ENCODE measurements at places on chromosomes 2 and 18.

- no peak for DNase-seq
These were observed 851.8 kb upstream of the CRIM1 start for GRCh38 chr2:35503738-35504199.

- DNase-seq = peak; percentile 76
These were observed 323.2 kb downstream of the PLCL1 start for GRCh38 chr2:198127627-198128026.

DNA sequence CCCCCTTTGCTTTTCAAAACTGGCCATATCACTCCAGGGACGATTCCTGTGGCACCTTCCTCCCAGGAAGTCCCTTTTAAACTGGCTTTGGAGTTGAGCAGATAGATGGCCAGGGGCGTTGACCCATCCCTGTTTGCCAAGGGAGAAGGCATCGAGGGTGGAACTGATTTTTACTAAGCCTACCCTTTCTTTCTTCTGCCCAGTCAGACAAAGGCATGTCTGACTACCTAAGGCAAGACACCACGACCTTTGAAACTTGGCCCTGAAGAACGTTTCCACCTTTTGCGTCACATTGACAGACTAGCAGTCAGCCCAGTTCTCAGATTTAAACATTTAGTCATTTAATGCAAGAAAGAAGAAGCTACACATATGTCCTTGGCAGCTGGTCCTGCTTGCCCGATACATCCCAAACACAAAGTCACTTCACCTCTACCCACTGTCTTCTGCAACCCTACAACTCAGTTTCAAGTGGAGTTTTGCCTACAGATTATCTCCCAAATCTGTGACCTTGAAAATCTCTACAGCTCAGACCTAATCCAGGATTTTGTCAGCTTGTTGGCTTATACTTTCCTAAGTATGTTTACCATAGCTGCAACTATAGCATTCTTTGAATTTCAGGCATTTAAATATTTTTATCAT lies 102.2 kb upstream of the IL1R2 start:
- DNase-seq = no peak

DNA sequence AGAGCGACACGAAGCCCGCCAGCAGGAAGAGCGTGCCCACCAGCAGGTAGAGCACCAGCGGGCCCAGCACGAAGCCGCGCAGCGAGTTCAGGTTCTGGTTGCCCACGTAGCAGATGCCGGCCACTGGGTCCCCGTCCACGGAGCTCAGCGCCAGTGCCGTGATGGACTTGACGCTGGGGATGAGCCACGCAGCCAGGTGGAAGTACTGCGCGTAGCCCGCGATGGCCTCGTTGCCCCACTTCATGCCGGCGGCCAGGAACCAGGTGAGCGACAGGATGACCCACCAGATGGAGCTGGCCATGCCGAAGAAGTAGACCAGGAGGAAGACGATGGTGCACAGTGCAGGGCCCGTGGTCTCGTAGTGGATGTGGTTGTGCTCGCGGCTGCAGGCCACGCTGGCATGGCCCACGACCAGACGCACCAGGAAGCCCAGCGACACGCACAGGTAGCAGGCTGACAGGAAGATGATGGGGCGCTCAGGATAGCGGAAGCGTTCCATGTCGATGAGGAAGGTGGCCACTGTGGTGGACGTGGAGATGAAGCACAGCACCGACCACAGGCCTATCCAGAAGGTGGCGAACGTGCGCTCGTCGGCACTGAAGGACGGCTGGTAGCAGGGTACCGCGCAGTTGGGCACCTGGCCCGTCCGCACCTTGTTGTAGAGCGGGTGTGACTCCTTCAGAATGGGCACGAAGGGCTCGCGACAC lies 2.1 kb downstream of the FZD5 start:
- DNase-seq = peak; percentile 78

DNA sequence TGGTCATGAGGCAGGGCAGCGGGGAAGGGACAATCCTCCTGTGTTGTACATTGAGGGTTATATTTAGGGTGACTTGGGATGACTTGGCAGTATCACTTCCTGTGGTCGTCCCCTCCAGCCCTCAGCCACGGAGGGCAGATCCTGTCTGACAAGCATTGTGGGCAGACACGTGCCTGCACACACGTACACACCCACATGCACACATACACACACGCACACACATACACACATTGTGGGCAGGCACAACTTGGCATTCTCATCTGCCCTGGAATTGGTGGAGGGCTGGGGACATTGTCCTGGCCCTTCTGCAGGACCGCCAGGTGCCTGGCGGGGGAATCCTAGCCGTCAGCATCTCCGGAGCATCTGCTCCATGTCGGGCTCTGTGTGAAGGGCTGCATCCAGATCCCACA lies 47.6 kb downstream of the ODC1 start:
- DNase-seq = no peak

GRCh38 chr18:55523001-55523400 lies 65.0 kb downstream of the TCF4 start:
- no peak for DNase-seq

- DNase-seq = no peak
These were observed 17.9 kb upstream of the IL18R1 start for GRCh38 chr2:102337481-102338386.

DNA sequence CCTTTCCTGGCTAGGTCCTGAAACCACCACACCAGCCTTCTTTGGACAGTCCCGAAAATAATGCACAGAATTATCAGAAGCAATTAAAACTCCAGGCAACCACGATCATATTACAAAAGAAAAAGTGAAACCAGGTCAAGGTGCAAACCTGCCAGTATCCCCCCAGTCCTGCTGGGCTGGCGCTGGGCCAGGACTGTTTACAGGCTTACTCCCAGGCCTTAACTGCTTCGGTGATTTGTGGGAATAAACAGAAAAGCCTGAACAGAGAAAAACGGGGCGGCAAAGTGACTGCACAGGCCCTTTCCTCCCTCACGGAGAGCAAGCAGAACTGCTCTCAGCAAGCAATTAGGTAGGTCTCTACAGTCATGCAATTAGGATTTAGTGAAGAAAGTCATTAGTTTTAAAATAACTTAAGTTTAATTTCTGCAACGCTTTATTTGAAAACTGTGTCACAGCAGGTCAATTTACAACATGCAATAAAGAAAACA lies 1.3 kb downstream of the HDAC4 start:
- DNase-seq = peak; percentile 53

GRCh38 chr2:61759718-61760117 lies 94.1 kb downstream of the FAM161A start:
- DNase-seq = no peak

- no peak for DNase-seq
These were observed 32.5 kb downstream of the GREB1 start for GRCh38 chr2:11566383-11566782.

DNA sequence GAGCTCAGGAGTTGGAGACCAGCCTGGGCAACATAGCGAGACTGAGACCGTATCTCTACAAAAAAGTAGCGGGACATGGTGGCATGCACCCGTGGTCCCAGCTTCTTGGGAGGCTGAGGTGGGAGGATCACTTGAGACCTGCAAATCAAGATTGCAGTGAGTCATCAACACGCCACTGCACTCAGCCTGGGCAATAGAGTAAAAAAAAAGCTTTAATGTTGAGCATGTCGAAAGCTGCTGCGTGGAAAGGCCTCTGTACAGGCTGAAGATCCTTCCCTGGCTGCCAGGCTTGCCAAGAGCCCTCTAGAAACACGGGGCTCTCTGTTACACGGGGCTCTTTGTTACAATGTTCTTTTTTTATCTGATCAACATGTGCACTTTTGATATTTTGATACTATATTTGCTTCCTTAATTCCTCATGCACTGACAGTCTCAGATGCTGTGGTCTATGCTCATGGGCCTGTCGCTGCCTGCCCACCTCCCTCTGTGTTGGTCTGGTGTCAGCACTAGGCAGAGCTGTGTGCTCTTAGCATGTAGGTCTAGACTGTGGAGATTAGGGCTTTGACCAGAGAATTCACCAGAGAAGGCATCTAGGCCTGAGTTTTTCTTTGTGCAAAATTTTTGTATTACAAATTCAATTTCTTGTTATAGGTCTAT lies 18.7 kb downstream of the CLK1 start:
- DNase-seq = no peak

DNA sequence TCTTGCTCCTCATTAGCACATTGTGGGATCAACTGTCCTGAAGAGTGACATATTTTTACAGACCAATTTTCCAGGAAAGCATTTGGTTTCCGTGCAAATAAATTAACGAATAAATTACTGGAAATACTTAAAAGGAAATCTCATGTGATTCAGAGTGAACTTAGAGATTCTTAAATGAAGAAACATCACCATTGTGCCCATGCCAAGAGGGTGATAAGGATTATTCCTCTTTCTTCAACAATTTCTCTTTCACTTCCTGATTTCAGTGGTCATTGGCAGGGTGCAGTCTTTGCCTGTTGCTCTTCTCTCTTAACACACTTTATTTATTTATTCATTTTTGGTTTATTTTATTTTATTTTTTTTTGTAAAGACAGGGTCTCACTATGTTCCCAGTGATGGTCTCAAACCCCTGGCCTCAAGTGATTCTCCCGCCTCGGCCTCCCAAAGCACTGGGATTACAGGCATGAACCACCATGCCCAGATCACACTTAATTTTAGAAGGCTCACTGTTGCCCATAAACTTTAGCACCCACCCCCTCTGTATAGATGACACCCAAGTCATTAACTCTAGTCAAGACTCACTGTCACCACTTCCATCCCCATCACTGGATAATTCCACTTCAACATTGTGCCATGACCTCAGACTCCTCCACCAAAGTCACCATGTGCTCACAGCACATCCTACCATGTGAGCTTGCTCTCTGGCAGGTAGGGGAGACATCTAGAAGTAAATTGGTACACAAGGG lies 92.6 kb upstream of the CERS6 start:
- DNase-seq = no peak

Data from astrocyte of the hippocampus (primary cell).